Stimulated activated CD4-positive, alpha-beta T cell treated with anti-CD3 and anti-CD28 coated beads, Interleukin-15, amount 100 ng/mL, for 48 hours (primary cell): ENCODE measurements at places on chromosomes 2 and 18.
A peak's percentile ranks its signal among the peaks of the same experiment; 100 is the strongest.

GRCh38 chr2:10431797-10432196 is 16.3 kb downstream of the ODC1 start:
- DNase-seq: no peak

DNA sequence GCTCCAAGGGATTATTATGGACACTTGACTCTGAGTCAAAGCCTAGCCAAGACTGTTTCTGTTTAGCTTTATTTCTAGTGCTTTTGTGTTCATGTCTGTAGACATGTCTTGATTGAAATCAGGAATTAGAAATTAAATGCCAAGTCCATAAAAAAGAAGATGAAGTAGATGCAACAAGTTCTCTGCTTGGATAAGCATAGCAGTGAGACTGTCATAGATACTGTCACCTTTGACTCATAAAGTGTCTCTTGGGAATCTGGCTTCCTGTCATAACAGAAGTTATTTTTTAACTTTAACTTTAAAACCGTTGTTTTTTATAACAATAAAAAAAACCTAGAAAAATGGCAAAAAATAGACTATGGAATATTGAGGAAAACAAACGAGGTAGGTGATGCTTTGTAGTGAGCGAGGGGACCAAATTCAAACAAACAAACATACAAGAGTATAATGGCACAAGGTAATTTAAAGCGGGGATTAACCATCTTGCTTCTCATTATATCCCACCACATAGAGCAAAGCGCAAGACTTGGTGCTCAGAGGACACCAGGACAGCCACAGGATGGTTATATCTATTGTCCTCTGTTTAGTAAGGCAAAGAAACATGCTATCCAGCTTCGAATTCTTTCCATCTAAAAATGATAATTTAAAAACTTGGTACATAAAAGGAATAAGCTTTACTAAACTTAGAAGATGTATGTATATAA is 64.6 kb downstream of the CD226 start:
- DNase-seq: no peak

DNA sequence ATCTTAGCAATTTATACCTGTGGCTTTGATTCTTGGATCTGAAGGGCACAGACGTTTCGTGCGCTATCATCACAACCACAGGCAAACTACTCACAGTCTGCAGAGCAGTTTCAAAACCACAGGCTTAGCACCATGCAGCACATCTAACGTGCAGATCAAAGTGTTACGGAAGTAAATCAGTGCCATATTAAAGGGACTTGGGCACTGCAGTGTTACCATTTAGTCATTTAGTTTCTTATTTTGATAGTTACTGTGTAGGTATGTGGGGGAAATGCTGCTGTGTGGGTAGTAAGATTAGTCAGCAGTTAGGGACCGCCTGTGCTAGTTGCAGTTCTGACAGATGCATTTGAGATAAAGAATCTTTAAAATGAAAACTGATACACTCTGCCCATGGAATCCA is 384.0 kb downstream of the NBAS start:
- peak; percentile 68 for DNase-seq

DNA sequence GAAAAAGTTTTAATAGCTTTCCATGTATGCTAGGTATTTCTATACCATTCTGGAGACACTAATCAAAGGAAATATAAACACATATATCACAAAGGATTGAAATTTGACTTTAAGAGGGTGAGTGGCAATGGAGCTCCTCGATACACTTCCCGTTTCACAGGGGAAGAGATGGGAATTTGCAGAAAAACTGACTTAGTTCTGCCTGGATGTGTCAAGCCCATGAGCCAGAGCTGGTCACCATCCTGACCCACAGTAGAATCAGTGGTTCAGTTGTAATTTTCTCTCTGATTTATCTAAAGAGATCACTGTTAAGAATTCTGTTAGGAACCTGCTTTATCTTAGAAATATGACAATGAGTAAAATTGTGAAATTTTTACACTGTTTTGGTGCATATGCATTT is 34.2 kb downstream of the PLCL1 start:
- DNase-seq: no peak

- DNase-seq: no peak
Measured at GRCh38 chr2:118049816-118050140, 35.9 kb upstream of the CCDC93 start.

GRCh38 chr2:28653892-28654662 is 97.6 kb upstream of the PPP1CB start:
- no peak for DNase-seq

GRCh38 chr18:13211534-13211933 is 7.0 kb upstream of the LDLRAD4 start:
- DNase-seq: no peak

GRCh38 chr2:70927138-70927537 is 8.6 kb upstream of the ATP6V1B1 start:
- no peak for DNase-seq

DNA sequence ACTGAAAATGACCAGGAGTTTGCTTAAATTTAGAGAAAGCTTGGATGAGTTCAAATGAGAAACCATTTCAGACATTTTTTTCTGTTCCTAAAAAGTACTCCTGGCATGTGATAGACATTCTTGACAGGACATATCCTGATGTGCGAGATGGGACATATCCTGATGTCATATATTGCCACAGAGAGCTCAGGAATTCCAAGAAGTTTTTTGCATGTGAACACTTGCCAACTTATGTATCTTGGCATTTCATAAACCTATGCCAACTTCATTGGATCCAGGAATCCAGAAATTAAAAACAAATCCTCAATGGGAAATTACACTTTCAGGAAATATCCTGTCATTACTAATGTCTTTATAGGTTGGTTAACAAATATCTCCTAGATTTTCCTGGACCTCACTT is 2.9 kb upstream of the SERPINB3 start:
- no peak for DNase-seq

DNA sequence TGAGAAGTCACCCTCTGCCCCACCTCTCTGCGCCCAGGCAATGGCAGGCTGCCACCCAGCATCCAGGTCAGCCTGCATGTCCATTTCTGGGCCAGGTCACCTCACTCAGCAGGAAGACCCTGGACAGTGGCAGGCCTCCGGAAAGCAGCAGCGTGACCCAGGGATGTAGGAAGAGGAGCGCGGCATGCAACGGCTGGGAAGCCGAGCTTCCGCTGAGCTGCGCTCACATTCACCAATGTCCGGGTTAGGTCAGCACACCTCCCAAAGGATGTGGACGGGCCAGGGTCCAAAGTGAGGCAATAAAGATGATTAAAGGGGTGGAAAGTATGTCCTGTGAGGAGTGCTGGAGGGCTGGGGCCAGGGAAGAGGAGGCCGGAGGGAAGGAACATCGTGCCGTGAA is 174.5 kb downstream of the CTIF start:
- DNase-seq: no peak

- no peak for DNase-seq
Measured at GRCh38 chr2:53632714-53633113, 134.9 kb upstream of the CHAC2 start.

GRCh38 chr2:137857881-137858280 is 106.4 kb upstream of the HNMT start:
- DNase-seq: no peak
